ENCODE measurements at places on chromosomes 2 and 18.

DNA sequence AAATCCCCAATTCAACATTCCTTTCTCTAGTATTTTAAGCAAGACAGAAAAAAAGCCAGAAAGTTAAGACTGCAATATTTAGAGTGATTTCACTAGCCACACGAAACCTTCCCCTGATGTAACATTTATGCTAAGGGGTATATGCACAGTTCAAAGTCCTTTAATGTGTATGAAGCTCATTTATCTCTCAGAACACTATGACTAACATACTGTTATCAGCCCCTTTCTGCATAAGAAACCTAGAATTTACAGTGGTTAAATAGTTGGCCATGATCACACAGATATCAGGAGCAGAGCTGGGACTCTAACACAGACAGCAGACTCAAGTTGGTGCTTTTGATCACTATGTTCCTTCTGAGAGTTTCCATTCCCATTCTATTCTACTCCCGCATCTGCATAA, 185.5 kb downstream of the CDH2 start:
- no peak for DNase-seq

DNA sequence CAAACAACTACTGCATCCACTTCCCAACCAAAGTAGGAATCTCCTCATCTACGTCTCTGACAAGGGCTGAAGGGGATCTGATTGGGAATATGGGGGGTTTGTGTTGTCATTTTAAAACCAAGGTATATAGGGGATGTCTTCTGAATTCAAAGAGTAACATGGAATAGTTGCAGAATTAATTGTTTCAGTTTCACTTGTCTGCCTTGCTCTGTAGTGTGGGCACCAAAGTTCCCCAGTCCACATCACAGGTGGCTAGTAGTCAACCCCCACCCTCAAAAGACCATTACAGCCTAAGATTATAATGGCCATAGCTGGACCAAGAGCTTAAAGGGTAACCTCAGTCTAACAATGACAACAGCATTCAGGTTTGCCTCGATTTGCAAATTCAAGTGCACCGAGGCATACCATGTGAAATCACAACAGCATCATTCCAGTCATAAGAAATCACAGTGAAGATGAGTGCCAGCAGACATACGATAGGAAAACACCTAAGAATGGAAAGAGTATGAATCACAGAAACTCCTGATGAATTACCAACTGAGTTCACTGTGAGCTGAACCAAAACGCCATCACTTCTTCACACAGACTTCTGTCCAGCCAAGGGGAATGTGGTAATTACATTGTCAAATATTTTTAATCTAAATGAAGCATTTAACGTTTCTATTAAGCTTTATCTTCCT, 52.4 kb downstream of the MYO5B start:
- no peak for DNase-seq

GRCh38 chr2:12819721-12820120, 103.0 kb downstream of the TRIB2 start:
- no peak for DNase-seq

GRCh38 chr2:45207101-45207500, 197.8 kb upstream of the SIX2 start:
- no peak for DNase-seq

- no peak for DNase-seq
These were observed 528.8 kb downstream of the CMPK2 start for GRCh38 chr2:6336752-6337471.

Measured in NCI-H774 (cell line).